ENCODE measurements at places on chromosomes 6 and 20.

DNA sequence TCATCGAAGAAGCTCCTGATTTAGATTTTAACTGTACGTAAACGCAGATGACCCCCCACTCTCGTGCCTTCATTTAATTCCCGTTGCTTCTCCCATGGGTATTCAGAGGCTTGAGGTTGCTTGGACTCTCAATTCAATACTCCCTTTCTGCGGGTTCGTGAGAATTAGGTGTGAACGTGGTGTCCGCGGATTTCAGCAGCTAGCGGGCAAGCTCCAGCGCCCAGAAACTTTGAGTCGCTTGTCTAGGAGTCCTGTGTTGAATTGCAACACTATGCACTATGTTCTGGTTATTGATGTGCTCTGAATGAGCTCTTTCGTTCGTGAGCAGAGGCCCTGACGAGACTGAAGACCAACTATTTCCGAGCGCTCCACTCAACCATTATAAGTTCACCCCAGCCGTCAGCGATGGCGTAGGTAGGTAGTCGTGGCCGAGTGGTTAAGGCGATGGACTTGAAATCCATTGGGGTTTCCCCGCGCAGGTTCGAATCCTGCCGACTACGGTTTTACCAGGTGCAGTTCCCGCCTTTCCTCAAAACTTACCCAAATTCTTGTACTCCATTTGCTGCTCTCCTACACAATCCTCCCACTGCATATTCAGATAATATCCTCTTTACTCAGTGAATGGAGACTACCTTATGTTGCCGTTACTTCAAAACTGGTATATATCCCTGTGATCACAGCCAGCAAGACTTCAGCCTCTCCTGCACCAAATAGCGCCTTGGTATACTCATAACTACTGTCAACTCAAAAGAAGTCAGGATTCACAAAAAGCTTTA lies 72.6 kb upstream of the ZNF184 start:
- no peak for DNase-seq

DNA sequence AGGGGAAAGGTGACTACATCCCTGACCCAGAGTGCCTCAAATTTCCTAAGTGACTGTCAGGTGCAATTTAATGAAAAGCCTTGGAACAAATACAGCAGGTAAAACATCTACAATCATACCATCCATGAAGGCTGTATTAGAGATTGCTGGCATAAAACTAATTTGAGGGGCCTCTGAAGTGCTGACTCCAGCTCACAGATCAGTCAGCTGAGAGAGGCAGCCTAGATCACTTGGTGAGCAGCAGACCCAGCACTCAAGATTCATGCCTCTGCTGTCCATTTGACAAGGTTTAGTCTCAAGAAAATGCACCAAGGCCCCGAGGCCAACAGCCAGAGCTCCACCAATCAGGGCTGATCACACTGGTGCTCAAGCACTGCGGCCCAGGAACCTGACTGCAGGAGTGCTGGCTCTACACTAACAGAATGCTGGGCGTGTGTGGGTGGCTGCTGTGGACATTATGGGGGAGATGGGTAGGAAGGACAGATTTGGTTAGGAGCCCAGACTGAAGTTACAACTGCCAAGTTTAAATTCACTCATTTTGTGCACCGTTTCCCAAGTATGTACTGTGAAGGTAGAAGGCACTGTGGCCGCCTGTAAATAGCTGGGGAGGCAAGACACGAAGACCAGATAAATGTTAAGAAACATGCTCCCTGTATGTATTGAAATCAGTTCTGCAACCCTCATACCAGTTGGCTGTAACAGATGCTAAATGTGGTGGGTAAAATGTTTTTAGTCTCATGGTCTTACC lies 28.2 kb downstream of the SNX5 start:
- no peak for DNase-seq

DNA sequence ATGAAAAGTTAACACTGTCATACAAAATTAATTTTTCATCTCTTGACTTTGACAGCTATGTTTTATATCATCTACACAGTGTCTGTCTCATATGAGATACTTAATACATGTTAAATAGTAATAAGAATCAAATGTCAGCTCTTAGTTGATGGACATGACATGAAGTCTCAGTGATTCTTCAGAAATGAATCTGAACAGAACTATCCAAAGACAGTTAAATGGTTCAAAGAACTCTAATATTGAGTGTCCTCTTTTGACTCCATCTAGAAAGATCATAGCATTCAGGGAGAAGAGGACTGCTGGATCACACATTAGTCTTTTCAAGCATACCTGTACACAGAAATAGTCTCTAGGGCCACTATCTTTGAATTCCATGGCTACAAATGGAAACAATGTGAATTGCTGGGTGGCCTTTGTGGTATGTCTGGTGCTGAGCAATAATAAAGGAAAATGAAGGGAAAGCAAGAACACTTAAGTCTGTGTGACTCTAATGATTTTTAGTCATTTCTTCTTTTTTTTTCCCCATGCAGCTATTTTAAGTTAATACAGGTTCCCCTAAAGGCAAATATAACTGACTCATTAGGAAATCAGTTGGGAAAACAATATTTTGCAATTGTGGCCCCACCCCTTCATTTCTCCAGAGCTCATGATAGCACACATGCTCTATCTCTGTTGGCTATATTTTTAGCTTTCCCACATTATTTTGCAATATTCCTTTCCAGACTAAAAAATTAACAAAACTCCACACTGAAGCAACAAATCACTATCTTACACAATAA lies 367.5 kb downstream of the GRIK2 start:
- no peak for DNase-seq

GRCh38 chr20:50491926-50492634 lies 18.1 kb upstream of the PTPN1 start:
- no peak for DNase-seq

- DNase-seq, result peak; percentile 44
Measured at GRCh38 chr6:136608991-136609390, 58.8 kb upstream of the MAP7 start.

GRCh38 chr6:10300071-10300470 lies 114.8 kb downstream of the TFAP2A start:
- no peak for DNase-seq

- DNase-seq, result no peak
Measured at GRCh38 chr6:14652536-14652935, 535.0 kb downstream of the CD83 start.

DNA sequence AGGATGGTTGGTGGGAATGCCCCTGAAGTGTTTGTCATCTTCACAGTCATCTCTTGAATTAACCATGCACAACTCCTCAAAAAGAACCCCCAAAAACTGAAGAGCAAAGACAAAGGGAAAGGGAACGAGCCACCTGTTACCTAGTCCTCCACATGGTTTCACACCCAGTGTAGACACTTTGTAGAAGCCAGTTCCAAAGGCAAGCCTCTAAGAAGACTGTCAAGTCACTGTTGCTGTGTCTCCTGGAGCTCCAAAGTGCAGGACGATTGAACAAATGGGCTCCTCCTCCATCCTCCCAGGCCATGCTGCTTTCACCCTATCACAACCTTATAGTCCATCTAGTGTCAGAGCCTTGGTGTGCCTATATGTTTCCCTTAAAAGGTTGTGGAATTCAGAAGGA lies 277.6 kb upstream of the PRDM1 start:
- no peak for DNase-seq

DNA sequence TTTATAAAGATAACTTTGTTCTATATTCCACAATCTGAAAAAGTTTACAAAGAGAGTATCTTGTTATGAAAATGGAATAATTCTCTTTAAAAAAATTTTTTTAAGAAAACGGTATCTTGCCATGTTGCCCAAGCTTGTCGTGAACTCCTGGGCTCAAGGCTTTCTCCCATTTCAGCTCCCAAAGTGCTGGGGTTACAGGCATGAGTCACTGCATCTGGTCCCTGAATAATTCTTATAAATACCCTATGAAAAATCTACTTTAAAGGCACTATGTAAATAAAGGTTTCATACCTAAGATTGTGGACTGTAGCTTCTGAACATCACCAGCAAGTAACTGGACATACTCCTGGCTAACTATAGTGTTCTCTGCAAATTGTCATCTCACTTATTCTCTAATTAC lies 60.3 kb downstream of the SAMD3 start:
- no peak for DNase-seq

DNA sequence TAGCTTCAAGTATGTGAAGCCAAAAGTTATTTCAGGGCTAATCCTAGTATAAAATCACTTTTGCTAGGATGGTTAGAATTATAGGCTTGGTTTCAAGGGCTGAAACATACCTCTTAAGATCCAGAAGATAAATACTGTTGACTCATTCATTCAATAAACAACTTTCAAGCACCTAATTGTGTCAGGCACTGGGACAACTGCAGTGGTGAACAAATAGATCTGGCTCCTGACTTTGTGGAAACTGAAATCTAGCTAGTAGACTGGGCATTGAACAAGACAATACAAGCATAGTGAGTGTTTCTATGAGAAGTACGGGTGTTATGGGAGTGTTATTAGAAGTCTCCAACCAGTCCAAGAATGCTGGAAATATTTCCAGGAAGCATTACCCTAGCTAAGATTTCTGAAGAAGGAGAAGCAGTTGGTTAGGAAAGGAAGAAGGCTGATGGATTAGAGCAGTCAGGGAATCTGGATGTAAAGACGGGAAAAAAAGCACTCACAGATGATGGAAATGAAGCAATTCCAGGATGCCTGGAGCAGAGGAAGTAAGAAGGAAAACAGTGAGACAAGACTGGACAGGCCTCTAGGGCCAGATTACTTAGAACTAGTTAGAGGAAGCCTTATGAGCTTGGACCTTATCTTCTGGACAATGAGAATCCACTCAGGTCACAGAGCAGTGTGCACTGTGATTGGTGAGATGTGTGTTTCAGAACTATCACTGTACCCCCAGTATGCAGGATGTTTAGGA lies 132.6 kb upstream of the RAB32 start:
- DNase-seq, result no peak

- DNase-seq, result no peak
Measured at GRCh38 chr6:122020588-122021264, 378.7 kb upstream of the HSF2 start.

- no peak for DNase-seq
Measured at GRCh38 chr6:51062166-51062722, 243.6 kb downstream of the TFAP2B start.

- no peak for DNase-seq
Measured at GRCh38 chr20:9989066-9989724, 45.6 kb upstream of the ANKEF1 start.

- DNase-seq, result peak; percentile 61
Measured at GRCh38 chr6:126180585-126180984, 159.3 kb upstream of the CENPW start.

DNA sequence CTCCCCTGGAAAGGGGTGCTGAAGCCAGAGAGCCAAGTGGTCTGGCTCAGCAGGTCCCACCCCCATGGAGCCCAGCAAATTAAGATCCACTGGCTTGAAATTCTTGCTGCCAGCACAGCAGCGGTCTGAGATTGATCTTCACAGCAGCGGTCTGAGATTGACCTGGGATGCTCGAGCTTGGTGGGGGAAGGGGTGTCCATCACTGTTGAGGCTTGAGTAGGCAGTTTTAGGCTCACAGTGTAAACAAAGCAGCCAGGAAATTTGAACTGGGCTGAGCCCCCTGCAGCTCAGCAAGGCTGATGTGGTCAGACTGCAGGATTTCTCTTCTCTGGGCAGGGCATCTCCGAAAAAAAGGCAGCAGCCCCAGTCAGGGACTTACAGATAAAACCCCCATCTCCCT lies 41.3 kb upstream of the B3GAT2 start:
- DNase-seq, result no peak

GRCh38 chr20:54205450-54205849 lies 2.4 kb upstream of the PFDN4 start:
- no peak for DNase-seq

GRCh38 chr20:60372275-60372674 lies 414.1 kb downstream of the CDH26 start:
- no peak for DNase-seq

DNA sequence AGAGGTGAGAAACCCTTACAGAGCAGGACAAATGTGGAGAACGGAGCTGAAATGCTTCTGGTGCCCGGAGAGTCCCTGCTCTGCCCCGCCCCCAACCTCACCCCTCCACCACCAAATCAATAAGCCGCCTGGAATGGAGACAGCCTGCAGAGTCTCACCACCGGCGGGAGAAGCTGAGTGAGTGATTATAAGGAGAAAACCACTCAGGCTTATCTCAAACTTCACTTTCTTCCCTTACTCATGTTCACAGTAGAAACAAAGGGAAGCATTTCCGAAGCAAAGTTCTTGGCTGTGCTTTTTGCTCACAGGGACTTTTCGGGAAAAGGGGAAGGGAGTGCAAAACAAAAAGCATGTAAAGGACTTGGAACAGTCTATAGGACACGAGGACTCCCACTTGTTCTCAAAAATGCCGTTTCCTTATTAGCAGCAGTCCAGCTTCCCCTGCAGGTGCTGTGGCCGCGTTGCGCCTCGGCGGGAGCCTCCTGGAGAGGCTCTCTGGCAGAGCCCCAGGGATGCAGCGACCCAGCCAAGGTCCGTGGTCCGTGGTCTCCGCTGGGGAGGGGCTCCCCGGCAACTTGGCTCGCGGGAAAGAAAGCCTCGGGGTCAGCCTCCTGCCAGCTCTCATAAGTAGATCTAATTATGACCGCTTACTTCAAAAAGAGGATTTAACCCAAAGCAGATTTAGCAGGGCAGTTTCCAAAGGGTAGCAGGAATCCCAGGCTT lies 64.8 kb upstream of the TMEM30A start:
- DNase-seq, result no peak

DNA sequence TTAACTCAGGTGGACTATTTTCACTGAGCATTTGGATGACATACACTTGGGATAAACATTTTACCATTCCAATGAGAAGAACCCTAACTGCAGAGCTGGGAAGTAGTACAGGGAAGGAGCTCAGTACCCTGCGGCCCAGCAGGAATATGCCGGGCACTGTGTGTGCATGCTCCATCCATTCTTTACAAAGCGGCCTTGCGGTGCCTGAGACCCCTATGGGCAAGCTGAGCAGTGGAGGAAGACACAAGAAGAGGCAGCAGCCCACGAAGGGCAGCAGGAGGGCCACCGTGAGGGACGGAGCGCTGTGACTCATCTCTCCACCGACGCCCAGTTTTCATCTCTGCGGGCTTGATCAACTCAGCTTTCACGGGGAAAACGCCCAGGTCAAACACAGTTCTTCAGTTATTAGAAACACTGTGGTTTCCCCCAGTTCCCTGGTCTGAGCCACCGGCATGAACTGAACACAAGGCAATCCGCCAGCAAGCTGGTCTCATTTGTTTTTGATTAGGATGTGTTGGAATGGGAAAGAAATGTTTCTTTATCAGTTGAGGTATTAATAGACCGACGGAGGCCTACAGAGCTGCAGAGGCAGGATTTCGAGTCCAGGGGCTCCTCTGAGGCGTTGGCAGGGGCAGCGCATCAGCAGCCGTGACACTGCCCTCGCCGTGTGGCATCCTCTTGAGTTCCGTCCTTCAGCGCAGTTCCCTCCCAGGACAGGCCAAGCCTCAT lies 44.9 kb downstream of the IRF4 start:
- no peak for DNase-seq

DNA sequence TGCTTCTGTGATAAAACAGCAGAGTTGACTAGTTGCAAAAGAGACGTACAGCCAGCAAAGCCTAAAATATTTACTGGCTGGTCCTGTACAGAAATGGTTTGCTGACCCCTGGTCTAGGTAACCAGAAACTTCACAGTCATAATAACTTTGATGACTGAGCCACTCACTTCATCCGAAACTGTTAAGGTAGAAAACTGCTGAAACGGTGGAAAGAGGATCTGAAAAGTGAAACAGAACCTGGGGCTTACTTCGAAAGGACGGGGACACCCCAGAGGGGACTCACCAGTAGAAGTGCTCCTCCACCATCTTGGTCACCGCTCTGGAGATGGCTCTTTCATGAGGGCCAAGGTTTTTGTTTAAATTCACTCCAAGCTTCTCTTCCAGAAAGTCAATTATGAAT lies 16.4 kb downstream of the FAXC start:
- no peak for DNase-seq
